ENCODE measurements at places on chromosomes 3 and 15. TPM values are rescaled to one million over a fixed set of nuclear protein-coding genes. Genes with fewer than 3 reads are reported as not detected.

GRCh38 chr3:53834429-53835095 is 11.7 kb downstream of the CHDH start:
- H3K4me3 ChIP-seq = no peak overlapping the region
- H3K27me3 ChIP-seq = no peaks in the 10 kb centered on the region
- no peak for DNase-seq
- no peak overlapping the region for H3K27ac ChIP-seq
- H3K36me3 ChIP-seq = peaks cover 6% of the 10 kb centered on the region

GRCh38 chr3:148335612-148336011 is 362.1 kb upstream of the AGTR1 start:
- no peaks in the 10 kb centered on the region for H3K27me3 ChIP-seq
- no peaks in the 10 kb centered on the region for H3K4me1 ChIP-seq
- no peak for DNase-seq

DNA sequence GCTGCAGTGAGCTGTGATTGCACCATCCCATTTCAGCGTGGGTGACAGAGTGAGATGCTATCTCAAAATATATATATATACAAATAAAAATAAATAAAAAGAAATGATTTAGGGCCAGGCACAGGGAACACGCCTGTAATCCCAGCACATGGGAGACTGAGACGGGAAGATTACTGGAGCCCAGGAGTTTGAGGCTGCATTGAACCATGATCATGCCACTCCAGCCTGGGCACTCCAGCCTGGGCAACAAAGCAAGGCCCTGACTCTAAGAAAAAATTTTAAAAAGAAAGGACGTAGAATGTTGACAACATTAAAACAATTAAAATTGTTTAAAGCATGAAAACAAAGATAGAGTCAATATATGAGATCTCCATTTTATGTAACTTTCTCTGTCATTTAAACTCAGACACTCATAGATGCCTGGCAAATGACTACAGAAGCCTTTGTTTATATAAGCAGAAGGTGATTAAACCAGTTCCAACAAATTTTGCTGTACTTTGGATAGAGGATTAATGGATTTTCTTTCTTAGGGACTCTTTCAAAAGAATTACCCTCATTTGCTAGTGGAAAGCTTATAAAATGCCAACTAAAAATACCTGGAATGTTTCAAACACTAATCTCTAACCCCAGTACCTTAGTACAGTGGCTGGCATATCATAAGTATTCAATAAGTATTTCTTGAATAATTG is 10.7 kb upstream of the TRPM7 start:
- no peaks in the 10 kb centered on the region for H3K27me3 ChIP-seq
- H3K36me3 ChIP-seq = no peaks in the 10 kb centered on the region
- no peak overlapping the region for H3K4me3 ChIP-seq
- H3K27ac ChIP-seq = no peak overlapping the region
- DNase-seq = no peak
- H3K4me1 ChIP-seq = peaks cover 4% of the 10 kb centered on the region

- H3K27me3 ChIP-seq = no peaks in the 10 kb centered on the region
- no peaks in the 10 kb centered on the region for H3K36me3 ChIP-seq
- no peak overlapping the region for H3K4me3 ChIP-seq
- peaks cover 12% of the 10 kb centered on the region for H3K4me1 ChIP-seq
- H3K27ac ChIP-seq = no peak overlapping the region
- no peak for DNase-seq
Measured at GRCh38 chr15:74545086-74545485, 4.1 kb downstream of the ARID3B start.

DNA sequence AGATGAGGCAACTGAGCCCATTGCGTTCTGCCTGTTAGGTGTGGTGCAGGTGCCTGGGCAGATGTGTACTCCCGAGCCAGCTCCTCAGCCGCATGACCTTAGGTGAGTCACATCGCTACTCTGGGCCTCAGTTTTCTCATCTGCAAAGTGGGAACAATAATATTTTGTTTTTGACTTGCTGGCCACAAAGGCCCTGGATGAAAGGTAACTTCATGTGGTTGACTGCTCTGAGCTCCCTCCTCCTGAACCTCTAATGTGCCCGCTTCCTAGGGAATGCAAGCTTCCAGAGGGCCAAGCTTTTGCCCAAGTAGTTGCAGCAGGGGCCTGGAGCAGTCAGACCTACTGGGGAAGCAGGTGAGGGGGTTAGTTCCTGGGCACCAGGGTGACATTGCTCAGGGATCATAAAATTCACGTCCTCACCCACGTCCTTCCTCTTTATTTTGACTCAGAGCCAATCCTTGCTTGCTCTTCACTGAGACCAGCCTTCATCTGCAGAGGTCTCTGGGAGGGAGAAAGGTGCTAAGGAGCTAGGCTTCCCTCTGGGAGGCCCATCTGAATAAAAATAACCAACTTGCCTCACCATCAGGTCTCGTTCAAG is 149.0 kb upstream of the TLE3 start:
- H3K27me3 ChIP-seq = no peaks in the 10 kb centered on the region
- no peak overlapping the region for H3K27ac ChIP-seq

DNA sequence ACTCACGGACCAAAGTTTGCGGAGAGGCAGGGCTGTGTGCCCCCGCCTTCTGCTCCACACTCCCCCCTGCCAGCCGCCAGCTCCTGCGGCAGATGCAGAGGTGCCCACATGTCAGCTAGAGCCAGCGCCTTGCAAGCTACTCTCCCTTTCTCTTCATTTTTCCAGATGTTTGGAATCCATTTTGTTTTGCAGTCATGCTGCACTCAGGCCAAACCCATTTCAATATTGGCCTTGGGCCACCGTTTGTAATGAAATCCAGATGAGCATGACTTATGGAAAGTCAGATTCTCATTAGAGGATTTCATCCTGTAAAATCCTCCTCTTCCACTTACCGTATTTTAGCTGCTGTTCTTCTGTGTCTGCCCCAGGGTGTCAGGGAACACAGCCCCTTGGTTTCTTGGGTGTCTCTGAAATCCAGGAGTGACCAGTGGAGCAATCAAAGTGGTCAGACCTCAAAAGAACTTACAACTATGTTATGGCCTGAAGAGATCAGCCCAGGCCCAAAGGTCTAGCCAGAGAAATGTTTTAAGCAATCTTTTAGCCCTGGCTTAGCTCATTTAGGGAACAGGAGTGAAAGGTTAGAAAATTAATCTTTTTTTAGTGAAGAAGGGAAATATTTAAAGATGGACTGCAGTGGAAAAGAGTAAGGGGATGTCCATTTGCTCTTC is 65.8 kb downstream of the AAGAB start:
- no peak overlapping the region for H3K27ac ChIP-seq
- H3K27me3 ChIP-seq = no peaks in the 10 kb centered on the region
- H3K36me3 ChIP-seq = peaks cover 5% of the 10 kb centered on the region
- H3K4me1 ChIP-seq = peaks cover 10% of the 10 kb centered on the region
- H3K4me3 ChIP-seq = no peak overlapping the region

GRCh38 chr3:119529883-119530282 is 29.5 kb downstream of the CD80 start:
- H3K27me3 ChIP-seq = no peaks in the 10 kb centered on the region
- H3K36me3 ChIP-seq = no peaks in the 10 kb centered on the region
- H3K4me1 ChIP-seq = no peaks in the 10 kb centered on the region
- H3K27ac ChIP-seq = no peak overlapping the region
- no peak for DNase-seq

DNA sequence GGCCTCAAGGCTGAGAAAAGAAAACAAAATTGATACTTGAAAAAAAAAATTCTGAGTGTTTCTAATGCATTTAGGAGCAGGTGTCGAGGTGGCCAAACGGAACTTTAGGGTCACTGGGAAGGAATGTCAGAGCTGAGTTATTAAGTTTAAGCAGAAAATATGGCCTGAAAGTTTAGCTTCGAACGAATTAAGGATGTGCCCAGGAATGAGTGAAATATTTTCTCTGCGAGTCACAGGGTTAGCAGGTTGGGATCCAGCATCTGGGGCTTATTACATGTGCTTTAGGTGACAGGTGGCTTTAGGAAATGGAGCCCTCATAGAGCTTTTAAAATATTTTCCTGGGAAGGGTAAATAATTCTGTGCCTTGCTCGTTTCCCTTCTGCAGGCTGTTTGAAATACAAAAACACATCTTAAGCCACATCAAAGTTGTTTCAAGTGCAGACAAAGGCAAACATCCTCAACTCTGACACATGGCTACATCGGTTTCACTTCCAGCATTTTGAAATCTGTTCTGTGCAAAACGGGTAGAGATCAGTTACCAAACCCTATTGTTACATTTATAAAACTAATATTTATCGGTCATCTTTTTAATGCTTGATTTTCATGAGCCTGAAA is 143.1 kb upstream of the ARRDC4 start:
- no peak overlapping the region for H3K27ac ChIP-seq
- H3K36me3 ChIP-seq = no peaks in the 10 kb centered on the region
- no peak for DNase-seq
- H3K4me1 ChIP-seq = no peaks in the 10 kb centered on the region
- H3K27me3 ChIP-seq = no peaks in the 10 kb centered on the region
- H3K4me3 ChIP-seq = no peak overlapping the region

GRCh38 chr3:72194458-72194857 is 409.5 kb upstream of the PROK2 start:
- no peaks in the 10 kb centered on the region for H3K36me3 ChIP-seq
- no peak overlapping the region for H3K27ac ChIP-seq
- DNase-seq = no peak
- H3K27me3 ChIP-seq = no peaks in the 10 kb centered on the region

DNA sequence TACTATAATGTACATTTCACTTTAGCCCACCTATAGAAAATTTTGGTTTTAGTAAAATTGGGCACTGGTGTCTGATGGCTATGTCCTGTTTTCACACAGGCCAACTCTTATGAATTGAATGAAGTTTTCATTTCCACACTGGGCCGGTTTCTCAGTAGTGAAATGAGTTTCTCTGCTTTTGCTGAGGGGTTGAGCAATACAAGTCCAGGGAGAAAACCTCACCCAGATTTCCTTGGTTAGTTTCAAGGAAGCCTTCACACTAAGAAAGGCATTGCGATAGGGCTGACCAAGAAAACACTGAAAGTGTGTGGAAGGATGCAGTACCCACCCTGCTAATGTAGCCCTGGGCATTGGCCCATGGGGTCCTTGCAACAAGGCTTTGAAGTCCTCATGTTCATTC is 331.5 kb upstream of the CFAP20DC start:
- H3K27ac ChIP-seq = no peak overlapping the region
- no peaks in the 10 kb centered on the region for H3K27me3 ChIP-seq
- DNase-seq = no peak
- H3K4me3 ChIP-seq = no peak overlapping the region
- H3K4me1 ChIP-seq = no peaks in the 10 kb centered on the region

DNA sequence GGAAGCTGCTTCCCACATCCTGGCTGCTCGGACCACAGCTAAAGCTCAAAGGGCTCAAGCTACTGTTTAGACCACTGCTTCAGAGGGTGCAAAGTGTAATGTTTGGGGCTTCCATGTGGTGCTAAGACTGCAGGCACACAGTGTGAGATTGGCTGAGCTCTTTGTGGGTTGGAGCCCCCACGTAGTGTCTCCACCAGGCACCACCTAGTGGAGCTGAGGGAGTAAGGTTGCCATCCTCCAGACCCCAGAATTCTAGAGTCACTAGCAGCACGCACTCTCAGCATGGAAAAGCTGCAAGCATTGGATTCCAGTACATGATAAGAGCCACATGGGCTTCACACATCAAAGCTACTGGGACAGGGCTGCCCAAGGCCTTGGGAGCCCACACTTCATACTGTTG is 9.3 kb downstream of the MKRN3 start:
- no peak overlapping the region for H3K4me3 ChIP-seq
- H3K4me1 ChIP-seq = peaks cover 13% of the 10 kb centered on the region
- DNase-seq = no peak
- no peaks in the 10 kb centered on the region for H3K27me3 ChIP-seq
- no peak overlapping the region for H3K27ac ChIP-seq

DNA sequence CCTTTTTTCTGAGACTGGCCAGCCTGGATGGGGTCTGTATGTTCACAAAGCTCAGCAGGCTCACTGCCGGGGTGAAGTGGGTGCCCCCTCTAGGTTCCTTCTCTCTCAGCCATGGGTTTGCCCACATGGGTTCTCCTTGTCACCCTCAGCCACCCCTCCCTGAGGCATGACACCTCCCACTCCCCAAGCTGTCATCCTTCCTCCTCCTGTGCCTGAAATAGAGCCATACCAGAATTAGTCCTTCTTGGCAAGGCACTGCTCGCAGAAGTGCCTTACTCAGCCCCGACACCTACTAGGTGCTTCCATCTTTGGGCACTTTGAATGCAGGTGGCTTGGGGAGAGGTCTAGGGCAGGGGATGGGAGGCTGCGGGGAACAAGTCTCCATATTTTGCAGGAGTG is 62.9 kb upstream of the SEC13 start:
- no peaks in the 10 kb centered on the region for H3K4me1 ChIP-seq
- no peaks in the 10 kb centered on the region for H3K36me3 ChIP-seq
- no peak for DNase-seq
- no peak overlapping the region for H3K27ac ChIP-seq

DNA sequence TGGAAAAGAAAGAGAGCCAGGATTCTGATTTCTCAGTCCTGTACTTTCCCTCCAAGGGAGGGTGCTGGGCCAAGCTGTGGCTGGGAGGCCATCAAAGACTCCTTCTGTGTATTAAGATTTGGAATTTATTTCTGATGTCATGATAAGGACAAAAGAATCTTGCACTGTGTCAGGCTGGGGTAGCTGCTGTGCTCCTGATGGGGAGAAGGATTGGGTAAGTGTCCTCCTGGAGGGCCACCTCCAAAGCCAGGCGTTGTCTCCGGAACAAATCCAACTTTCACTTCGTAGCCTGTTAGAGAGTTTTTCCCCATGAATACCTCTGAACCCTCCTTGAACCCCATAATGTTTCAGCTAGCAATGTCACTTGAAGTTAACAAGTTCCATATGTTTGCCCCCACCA is 29.9 kb downstream of the CLDN11 start:
- H3K27me3 ChIP-seq = no peaks in the 10 kb centered on the region
- H3K4me1 ChIP-seq = no peaks in the 10 kb centered on the region
- no peak overlapping the region for H3K4me3 ChIP-seq

GRCh38 chr3:120139140-120139539 is 44.9 kb upstream of the GSK3B start:
- H3K4me1 ChIP-seq = peaks cover 12% of the 10 kb centered on the region
- no peaks in the 10 kb centered on the region for H3K27me3 ChIP-seq
- H3K4me3 ChIP-seq = no peak overlapping the region
- no peak for DNase-seq
- no peak overlapping the region for H3K27ac ChIP-seq

GRCh38 chr15:99101501-99101900 is 3.4 kb upstream of the SYNM start:
- no peaks in the 10 kb centered on the region for H3K4me1 ChIP-seq
- no peak overlapping the region for H3K4me3 ChIP-seq
- H3K36me3 ChIP-seq = no peaks in the 10 kb centered on the region

GRCh38 chr3:72009851-72010443 is 225.0 kb upstream of the PROK2 start:
- H3K4me3 ChIP-seq = no peak overlapping the region
- H3K36me3 ChIP-seq = no peaks in the 10 kb centered on the region
- DNase-seq = no peak
- no peak overlapping the region for H3K27ac ChIP-seq
- H3K4me1 ChIP-seq = no peaks in the 10 kb centered on the region

DGKG gene
- total RNA-seq = 0.81 TPM

TRPM1 gene
- total RNA-seq = not detected

MUC13 gene
- 5.0 TPM for total RNA-seq

PFN2 gene
- total RNA-seq = 39.3 TPM

CIP2A gene
- 26.9 TPM for total RNA-seq

APPL1 gene
- total RNA-seq = 40.0 TPM

GOLGA6L25 gene
- not detected for total RNA-seq

CNTN3 gene
- not detected for total RNA-seq

NSUN3 gene
- total RNA-seq = 9.6 TPM

AMOTL2 gene
- 271 TPM for total RNA-seq

SLC9C1 gene
- total RNA-seq = 0.23 TPM

XCR1 gene
- not detected for total RNA-seq

WNT5A gene
- 8.9 TPM for total RNA-seq

Measured in Caco-2 (cell line).